ENCODE measurements at places on chromosomes 4 and X.

DNA sequence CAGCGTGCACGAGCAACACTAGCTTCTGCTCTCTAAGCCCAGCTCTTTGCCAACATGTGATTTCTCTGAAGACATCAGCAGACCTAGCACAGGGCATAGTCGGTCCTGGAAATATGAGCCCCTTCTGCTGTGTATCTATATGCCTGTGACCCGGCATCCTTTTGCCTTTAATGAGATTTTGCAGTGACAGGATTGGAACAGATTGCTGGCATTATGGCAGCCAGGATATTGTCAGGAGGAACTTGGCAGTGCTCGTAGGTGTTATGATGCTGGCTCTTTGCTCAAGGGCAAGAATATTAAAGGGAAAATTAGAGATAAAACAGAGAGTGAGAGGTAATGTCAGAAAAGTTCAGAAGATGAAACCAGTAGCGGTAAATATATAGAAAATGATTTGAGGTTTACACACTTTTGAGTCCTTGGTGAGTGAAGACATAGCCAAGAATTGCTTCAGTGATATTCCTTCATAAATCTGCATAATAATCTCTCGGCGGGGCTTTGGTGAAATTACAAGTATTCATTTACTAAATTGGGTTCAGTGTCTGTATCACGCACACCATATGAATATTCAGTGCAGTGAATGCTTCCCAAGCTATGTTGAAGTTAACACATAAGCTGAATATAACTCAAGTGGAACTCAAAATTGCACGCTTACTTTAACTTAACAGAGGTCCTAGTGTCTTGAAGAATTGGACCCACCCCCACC lies 502.1 kb upstream of the NR3C2 start:
- DNase-seq, result no peak

DNA sequence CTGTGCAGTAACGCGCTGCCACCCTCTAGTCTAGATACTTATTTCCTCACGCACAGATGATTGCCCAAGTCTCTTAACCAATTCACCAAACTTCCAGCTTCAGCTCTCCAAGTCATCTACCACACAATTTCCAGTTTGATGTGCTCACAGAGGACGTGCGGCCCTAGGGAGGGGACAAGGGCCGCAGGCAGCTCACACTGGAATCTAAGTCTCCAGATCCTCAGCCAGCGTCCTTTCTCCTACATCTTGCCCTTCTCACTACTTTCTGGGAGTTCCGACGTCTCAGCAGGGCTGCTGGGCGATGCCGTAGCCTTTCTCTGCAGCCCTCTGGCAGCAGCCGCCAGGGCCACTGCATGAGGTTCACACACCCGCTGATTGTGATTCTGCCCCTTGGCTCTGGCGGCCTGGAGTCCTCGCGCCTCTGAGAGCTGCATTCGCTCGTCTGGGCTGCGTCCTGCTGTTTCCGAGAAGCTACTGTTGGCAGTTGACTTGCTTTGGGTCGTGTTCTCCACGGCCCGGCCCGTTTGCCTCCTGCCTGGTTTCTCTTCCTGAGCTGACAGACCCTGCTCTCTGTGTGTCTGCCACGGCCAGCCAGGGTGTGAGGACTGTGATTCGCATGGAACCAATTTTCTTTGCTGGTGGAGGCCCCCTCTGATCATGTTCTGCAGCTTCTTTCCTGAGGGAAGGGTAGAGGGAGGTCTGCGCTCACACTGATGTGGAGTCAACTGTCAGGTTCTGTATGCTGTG lies 14.1 kb upstream of the TMEM131L start:
- no peak for DNase-seq

DNA sequence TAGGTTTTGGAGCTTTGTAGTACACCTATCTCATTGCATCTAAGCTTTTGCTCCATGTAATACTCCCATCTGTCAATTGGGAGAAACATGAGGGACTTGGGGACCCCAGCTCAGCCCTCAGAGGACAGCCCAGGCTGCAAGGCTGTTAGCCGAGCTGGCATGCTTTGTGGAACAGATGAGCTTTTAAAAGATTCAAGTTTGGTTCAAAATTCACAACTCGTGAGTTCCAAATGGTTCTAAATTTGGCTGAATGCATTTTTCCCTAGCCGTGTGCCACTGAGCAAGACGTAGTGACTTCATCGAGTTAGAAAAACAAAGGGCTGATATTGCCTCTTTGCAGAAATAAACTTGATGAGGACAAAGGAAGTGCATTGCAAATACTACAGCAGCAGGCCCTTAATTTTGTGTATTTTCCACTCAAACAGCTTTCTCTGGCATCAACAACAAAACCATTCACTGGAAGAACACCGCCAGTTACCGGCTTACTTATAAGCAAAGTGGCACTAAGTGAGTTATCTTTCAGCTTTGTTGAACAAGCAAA lies 165.0 kb upstream of the HS3ST1 start:
- no peak for DNase-seq

- DNase-seq, result no peak
These were observed 35.9 kb downstream of the HPGDS start for GRCh38 chr4:94306713-94307112.

DNA sequence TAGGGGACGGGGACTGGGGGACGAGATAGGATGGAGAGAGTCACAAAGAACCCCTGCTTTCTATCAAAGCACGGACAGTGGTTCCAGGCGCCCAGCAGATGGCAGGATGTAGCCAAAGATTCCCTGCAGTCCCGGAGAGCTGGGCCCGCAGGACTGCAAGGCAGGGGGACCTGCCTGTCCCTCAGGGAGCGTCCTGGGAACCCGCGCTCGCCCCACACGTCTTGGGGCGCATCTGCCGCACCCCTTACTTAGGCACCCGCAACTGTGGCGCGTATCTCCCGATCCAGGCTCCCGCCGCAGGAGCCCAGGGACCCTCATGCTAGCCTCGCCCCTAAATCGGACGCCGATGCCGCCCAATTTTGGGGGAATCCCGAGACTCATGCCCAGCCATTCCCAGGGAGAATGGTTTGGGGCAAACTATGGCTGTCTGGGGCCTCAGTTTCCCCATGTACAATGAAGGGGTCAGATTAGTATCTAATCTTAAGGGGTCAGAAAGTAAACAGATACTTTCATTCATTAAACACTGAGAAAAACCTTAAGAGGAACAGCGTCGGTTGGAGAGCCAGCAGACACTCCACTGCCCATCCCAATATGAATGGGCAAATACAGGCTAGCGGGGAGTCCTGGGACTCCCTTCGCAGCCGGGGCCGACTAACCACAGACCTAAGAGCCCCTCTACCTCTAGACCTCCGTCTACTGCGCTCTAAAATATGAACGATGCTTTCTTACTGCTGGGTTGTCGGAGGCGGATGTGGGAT lies 581 bp upstream of the STK32B start:
- peak; percentile 83 for DNase-seq

All from right hindlimb (tissue), 1 donor.